Renal cortical epithelial cell (primary cell): ENCODE measurements at places on chromosomes 13 and 19.

- no peak for DNase-seq
These were observed 582.5 kb downstream of the EFNB2 start for GRCh38 chr13:105952973-105953290.

GRCh38 chr13:81017513-81018152 lies 676.7 kb upstream of the SPRY2 start:
- DNase-seq = peak; percentile 62

GRCh38 chr13:29379281-29379680 lies 216.2 kb downstream of the SLC7A1 start:
- no peak for DNase-seq

- no peak for DNase-seq
These were observed at the start of gene SERP2 for GRCh38 chr13:44373601-44374347. TSS of gene SERP2 (plus strand) at chr13:44373824. CDS start at chr13:44374026, 202 bp downstream.

DNA sequence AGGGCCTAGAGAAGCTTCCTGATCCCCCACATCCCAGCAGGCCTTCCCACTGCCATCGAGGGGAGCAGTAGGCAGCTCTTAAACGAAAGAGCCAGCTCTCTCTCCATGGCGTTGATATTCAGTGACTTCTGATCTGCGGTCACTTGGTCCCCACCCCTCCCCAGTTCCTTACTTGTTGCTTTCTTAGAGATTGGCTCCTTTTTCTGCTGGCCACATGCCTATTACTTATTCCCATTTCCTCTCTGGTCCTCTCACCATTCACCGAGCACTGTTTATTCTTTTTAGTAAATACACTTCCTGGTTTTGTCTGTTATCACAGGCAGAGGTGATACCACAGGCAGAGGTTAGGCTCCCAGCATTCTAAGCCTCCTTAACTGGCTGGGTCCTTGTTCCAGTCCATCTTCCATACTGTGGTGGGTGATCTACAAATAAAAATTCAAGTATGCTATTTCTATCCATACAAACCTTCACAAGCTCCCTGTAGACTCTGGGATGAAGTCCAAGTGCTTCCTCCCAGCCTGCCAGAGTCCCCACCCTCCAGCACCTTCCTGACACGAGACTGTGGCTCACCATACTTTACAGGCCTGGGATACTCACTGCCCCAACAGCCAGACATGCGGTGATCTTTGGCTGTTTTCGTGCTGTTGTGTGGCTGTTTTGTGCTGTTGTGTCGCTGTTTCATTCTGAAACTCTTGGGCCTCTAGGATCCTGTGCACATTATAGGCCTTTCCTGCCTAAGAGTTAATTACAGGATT lies 315.9 kb downstream of the ATP8A2 start:
- DNase-seq = no peak

GRCh38 chr13:24167666-24168391 lies 7.3 kb downstream of the SPATA13 start:
- peak; percentile 30 for DNase-seq

DNA sequence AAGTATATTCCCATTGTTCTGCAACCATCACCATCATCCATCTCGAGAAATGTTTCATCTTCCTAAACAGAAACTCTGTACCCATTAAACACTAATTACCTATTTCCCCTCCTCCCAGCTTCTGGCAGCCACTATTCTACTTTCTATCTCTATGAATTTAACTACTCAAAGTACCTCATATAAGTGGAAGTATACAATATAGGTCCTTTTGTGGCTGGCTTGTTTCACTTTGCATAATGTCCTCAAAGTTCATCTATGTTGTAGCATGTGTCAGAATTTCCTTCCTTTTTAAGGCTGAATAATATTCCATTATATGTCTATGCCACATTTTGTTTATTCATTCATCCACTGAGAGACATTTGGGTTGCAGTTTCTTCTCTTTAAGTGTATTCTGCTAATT lies 159.4 kb downstream of the KCNRG start:
- DNase-seq = no peak

- DNase-seq = no peak
These were observed 1332.0 kb upstream of the PCDH20 start for GRCh38 chr13:62747629-62748028.

DNA sequence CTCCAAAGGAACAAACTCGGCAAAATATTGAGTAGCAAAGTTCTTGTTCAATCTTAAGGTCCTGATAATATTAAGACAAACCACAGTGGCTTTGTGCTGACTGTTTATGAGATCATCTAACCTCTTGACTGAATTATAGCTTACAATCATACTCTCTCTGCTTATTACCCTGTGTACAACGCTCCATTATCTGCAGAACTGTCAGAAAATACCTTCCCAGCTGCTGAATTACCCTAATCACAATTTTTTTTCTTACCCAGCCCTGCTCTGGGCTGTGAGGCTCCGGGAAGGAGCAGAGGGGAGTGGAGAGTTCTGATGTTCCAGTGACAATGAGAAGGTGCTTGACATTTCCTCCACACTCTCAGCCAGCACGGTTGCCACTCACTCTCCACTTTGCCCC lies 64.8 kb downstream of the DCT start:
- DNase-seq = no peak

- no peak for DNase-seq
These were observed 1404.8 kb downstream of the SLITRK1 start for GRCh38 chr13:82477436-82477835.

DNA sequence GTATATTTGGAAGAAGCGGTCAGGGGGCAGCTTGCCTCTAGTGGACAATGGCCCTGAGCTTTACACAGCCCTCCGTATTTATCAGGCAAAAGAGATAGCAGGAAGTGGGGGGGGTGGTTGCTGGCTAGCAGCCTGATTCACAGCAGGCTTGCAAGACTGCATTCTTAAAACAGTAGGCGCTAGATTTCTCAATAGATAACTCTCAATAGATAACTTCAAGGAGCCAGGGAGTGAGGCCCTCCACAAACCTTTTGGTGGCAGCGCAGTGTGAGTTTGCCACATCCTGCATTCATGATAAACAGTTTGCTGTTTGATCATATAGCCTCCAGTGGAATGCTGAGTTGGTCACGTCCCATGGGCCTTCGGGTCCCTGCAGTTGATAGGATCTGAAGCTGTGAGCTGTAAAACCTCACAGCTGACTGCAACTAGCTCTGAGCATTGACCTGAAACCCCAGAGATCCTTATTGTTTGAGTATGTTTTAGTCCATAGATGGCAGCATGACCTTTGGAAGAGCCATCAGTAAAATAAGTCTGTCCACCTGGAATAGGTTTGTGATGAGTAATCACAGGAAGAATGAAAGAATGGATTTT lies 12.2 kb downstream of the FPR3 start:
- DNase-seq = no peak

GRCh38 chr13:108680011-108680410 lies 50.6 kb downstream of the MYO16 start:
- DNase-seq = no peak

DNA sequence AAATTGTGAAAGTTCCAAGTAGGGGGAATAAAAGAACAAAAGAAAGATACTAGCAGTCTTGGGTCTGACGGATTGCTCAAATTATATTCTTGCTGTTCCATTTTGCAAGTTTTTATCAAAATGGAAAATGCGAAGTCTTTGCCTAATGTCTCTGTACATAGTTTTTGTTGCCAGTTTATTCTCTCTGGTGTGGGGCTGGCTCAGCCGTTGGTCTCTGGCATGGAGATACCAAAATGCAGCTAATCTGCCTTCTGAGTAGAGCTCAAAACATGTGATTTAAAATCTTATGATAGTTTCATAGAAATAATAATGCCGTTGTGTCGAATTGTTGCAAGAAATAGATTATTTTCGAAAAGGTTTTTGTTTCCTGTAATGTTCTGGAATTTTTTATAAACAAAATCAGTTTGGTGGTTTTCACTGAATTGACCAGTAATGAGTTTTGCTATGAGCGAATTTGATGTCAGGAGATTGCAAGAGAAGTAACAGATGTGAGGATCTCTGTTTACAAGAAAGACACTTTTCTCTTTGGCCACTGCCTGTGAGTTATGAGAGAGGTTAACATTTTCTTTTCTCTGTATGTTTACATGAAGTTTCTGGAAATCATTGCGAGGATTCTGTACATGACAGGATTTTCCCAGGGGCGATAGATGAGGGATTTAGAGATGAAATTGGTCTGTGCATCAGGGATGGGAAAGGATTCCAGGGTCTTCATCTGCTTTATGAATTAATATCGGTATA lies 147.0 kb downstream of the DCT start:
- no peak for DNase-seq

DNA sequence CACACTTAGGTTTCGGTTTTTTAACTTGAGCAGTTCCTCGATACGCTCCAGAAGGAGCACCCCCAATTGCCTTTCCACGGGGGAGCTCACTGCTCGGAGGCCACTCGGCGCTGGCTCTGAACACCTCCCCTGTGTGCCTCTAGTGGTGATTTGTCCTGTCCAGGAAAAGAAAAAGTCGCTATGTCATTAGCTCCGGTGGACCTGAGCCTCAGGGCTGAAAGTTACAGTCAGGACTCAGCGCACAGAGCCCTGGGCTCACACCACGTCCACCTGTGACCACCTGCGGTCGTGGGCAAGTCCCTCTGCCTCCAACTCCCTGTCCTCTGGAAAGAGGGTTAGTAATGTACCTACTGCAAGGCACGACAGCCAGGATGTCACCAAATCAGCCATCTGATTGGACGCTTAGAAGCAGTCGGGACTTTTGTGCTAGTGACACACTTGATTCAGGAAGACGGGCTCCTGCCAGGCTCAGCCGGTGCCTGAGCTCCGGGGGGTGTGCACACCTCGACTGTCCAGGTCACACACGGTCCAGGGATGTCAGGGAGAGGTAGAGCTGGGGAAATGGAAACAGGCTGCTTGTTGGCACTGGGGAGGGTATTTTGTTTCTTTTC lies 3.9 kb upstream of the TMPRSS9 start:
- no peak for DNase-seq

DNA sequence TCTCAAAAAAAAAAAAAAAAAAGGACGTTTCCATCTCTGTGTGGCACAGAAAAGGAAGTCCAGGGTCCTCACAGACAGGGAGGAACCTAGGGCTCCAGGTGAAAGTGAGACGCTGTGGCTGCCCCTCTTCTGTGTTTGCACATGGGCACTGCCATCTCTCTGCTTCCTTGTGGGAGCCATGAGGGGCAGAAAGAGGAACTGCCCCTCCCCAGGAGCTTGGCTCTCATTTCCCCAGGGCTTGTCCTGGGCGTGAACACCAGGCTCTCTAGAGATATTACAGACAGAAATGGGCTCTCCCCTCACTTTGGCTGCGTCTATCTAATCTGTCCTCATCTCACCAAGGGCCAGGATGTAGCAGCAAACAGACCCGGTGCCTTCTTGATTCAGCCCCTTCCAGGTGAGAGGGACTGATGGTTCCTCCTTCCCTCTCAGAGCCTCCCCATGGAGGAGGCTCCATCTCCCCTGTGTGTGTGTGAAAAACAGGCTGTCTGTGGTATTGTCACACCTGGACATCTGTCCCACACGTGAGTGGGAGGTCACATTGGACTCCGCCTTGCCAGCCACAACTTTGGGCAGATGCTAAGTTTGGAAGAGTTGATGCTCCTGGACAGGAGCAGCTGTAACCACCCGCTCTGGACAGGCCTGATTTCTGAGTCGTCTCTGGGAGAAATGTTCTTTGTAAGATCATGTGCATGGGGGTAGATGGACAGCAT lies 840 bp upstream of the LILRA4 start:
- no peak for DNase-seq

- DNase-seq = no peak
These were observed 558.8 kb upstream of the KLHL1 start for GRCh38 chr13:70666883-70667556.

DNA sequence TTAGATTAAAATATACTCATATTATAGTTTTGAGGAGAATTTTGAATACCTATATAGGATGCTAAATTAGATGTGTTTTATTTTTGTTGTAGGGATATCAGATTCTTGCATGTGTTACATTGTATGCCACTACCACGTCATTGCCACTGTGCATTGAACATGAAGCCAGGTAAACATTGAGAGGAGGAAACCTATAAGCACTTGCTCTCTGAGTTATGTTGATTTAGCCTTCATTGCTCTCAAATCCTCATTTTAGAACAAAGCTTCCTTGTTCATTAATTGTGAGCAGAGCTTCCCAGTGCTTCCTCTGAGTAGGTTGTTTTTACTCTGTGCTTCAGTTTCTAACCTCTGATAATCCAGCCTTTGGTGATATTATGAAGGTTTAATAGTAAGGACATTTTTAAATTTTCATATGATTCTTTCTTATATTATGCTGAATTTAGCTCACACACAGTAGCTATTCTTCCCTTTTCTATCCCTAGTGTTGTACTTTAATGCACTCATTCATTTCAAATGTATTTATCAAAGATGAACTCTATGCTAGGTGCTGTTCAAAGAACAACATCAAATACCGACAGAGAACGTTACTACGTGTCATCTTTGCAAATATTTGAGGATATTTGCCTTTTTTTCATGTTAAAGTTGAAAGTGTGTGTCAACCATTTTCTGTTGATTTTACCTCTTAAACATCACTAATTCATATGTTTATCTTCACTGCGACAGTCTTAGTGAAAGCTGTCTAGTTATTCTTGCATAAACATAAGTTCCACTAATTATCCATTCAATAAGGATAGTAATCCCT lies 1448.0 kb upstream of the MIR17HG start:
- DNase-seq = no peak

DNA sequence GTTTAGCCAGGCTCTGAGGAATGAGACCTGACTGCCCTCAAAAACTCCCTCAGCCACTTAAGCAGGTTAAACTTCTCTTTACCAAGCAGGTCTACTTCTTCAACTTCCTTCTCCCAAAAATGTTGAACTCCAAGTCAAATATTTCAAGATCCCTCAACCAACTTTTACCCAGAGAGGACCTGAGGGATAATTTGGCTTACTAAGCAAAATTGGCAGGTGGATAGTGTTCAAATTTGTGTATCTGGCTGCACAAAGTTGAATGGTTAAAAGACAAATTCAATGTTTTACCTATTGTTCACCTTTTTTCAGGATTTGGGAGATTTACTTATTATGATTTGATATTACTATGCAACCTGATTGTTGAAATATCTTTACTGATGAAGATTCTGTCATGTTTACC lies 293.0 kb upstream of the SOX21 start:
- DNase-seq = no peak

DNA sequence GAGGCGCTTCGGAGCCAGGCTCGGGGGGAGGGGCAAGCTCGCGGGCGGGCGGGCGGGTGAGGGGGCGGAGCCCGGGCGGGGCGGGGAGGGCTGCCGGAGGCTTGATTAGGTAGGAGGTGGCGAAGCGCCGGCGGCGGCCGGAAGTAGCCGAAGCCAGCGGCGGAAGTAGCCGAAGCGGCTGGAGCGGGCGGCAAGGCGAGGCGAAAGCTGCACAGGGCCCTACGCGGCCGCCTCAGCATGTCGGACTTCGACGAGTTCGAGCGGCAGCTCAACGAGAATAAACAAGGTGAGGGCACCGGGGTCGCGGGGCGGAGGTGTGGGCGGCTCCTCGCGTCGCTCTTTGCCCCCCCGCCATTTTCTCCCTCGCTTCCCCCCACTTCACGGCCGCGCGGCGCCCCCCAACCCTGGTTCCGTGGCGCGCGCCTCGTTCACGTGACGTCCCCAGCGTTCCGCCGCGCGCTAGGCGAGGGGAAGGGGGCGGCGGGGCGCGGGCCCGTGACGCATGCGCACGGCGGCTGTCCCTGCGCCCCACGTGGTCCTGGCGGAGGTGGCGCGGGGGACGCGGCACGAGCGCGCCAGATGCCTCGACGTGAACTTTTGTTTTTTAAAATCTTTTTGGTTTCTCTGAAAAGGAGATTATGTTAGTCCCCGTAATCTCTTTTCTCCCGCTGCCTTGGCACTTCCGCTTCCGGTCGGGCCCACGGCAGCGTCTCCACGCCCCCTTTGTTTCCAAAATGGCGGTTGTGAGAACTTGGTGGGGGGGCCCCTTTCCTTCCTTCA lies at the start of gene U2AF2:
TSS of gene U2AF2 (plus strand) at position 168 of the 780 bp plus-strand sequence. CDS start at position 238, 70 bp downstream.
- no peak for DNase-seq
